Stimulated activated CD4-positive, alpha-beta T cell treated with anti-CD3 and anti-CD28 coated beads, Interleukin-12 subunit alpha, Interleukin-12 subunit beta, amount 100 ng/mL, for 4 hours (primary cell): ENCODE measurements at places on chromosomes 3 and 15.

DNA sequence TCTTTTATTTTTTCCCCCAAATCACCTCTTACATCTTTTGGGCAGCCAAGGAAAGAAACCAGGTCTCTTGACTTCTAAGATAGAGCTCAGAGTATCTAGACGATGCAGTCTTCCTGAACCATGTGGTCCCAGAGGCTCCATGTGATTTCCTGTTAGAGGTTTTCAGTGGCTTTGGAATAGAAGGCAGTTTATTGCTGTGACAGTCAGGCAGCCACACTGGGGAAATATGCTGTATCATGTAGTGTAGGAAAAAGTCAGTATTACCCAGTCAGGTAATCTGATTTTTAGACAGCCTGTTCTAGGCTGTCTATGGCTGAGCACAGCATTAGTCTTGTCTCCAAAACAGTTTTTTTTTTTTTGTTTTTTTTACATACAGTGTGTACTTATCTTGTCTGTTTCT is 294.3 kb downstream of the THSD4 start:
- no peak for DNase-seq

DNA sequence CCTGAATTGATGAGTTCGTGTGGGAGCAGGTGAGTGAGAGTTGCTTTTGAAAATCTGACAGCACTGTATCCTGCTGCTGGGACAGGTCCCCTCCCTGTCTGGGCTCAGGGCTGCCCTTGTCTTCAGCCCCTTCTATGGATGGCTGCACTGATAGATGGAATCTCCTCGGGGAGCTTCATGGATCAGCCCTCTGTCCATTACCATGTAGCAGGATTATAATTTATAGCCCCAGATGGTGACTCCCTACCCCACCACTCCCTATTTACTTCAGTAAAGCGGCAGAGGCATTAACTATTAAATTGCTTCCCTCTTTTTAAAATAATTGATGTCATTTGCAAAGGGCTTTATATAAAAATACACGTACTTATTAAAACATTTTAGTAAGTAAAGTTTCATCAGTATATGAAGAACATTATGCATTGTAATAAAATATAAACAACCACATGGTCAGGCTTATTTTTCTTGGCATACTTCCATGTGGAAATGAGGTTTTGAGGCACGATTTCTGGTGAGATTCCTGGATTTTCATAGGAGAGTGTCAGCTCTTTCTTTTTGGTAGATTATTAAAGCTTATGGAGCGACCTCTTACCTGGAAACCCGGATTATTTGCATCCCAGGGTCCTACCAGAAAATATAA is 38.5 kb downstream of the MAP3K13 start:
- DNase-seq = no peak

DNA sequence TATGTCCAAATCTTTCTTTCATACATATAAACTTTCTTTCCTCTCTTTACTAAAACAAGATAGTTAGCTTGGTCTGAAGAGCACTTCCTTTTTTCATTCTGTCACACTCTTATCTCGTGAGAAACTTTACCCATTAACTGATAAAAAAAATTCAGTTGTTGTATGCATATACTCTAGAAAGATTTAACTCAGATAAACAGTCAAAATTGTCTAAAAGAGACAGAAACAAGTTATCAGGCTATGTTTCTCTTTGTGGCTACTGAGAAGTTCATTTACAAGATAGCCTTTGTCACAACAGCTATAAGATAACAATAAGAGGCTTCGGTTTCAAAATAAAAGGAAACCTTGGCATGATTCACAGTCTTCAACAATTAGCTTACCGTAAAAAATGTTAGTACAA is 235.7 kb upstream of the ATP10A start:
- DNase-seq = no peak

DNA sequence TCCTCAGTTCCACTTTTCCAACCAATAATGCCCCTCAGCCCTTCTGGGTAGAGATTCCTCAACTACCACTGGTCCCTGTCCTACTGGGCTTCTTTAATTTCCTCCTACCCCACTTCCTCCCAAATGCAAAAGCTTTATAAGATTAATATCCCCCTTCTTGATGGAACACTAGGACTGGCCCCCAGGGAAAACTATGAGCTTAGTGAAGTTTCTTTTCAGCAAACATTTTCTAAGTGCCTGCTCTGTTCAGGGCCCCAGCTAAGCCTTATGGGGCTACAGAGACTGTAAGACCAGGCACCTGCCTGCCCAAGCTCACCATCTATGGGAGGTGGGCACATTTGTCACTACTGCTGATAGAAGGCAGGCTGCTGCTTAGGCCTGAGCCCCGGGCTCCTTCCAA is 79.4 kb downstream of the RPLP1 start:
- no peak for DNase-seq

DNA sequence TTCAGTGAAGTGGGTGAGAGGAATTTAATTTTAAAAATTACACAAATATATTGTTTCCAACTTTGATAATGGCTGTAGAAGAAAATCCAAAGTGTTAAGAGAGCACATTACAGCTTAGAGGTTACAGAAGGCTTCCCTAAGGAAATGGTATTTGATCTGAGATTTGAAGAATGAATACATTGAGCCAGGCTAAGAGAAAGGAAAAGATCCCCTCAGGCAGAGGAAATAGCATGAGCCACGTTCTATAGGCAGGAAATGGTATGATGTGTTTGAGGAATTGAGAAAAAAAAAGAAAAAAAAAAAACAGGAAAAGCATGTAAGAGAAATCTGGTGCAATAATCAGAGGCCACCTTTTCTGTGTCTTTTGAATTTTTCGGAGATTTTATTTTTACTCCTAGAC is 48.6 kb downstream of the UNC13C start:
- DNase-seq = no peak

GRCh38 chr3:73197187-73197586 is 135.7 kb downstream of the EBLN2 start:
- no peak for DNase-seq

DNA sequence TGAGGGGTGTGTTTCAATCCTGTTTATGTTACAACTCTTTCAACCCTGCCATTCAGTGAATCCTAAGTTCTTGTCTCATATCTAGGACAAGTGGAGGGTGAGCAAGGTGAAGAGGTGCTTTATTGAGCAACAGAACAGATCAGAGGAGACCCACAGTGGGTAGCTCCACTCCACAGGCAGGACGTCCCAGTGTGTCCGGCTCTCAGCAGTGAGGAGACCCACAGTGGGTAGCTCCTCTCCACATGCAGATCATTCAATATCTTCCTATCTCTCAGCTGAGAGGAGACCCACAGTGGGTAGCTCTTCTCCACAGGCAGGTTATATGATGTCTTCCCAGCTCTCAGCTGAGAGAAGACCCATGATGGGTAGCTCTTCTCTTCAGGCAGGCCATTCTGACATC is 556.7 kb downstream of the SI start:
- DNase-seq = no peak

- DNase-seq = no peak
Measured at GRCh38 chr3:28053759-28054158, 187.7 kb upstream of the CMC1 start.

DNA sequence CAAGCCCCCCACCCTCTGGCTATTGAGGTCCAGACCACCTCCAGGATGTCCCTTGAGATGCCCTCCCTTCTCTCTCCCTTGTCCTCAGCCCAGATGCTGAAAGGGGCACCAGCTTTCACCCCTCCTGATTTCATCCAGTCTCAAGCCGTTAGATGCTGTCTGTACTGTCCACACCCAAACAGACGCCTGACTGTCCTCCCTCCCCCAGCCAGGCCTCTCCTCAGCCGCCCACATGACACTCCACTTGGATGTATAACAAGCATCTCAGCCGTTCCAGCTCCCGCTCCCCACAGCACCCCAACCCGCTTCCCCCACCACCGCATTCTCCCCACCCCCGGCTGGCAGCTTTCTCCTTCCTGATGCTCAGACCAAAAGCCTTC is 25.0 kb upstream of the CYP11A1 start:
- no peak for DNase-seq

- no peak for DNase-seq
Measured at GRCh38 chr3:188421151-188421821, 267.3 kb downstream of the LPP start.
